Activated CD4-positive, alpha-beta T cell treated with anti-CD3 and anti-CD28 coated beads, Interleukin-2, amount 10 ng/mL, durations not matched to agents 24 days and 14 days (primary cell): ENCODE measurements at places on chromosomes 16 and 17. TPM values are rescaled to one million over a fixed set of nuclear protein-coding genes. Genes with fewer than 3 reads are reported as not detected.

DNA sequence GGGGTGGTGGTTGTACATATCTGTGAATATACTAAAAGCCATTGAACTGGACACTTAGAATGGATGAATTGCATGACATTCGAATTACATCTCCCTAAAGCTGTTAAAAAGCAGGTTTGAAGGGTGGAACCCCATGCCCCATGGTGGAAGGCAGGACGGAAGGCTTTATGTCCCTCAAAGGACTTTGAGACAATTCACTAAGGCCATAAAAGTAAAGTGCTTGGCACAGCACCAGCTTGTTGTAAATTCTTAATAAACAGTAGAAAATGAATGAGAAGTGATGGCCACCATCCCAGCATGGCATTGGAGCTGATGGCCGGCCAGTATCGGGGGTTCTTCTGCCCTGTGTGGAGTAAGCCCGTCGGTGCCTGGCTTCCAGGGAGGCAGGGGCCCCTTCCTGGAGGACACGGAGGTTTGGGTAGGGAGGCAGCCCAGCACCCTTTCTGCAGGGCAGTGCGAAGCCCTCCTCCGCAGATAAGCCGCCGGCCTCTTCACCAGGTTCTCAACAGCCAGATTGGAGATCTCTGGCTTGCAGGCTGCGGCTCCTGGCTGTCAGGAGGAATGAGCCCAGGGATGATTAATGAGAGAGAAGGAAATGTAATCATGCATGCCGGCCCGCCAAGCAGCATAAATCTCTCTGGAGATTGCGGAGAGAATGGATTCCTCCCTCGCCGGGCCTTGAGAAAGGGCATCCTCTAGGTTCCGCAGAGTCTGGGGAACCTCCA is 346.9 kb downstream of the FOXL1 start:
- no peak overlapping the region for H3K4me3 ChIP-seq

The SPG7 gene
- total RNA-seq = 109 and 110 TPM in 2 replicates

The SLC47A1 gene
- total RNA-seq = not detected in 2 replicates

DNA sequence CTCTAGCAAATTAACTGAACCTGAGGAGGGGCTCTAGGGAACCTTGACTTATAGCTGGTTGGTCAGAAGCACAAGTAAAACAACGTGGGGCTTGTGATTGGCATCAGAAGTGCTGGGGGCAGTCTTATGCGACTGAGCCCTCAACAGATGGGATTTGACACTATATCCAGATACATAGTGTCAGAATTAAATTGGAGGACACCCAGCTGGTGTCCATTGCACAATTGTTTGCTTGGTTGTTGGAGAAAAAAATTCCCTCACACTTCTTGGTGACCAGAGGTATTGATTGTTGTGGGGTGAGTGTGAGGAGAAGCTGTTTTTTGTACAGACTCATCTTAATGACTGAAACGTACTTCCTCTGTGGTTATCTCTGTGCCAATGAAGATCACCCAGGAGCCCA is 59.7 kb downstream of the NTN1 start:
- H3K27ac ChIP-seq = no peak overlapping the region
- no peaks in the 10 kb centered on the region for H3K4me1 ChIP-seq
- no peak overlapping the region for H3K4me3 ChIP-seq
- no peaks in the 10 kb centered on the region for H3K36me3 ChIP-seq

The TBC1D16 gene
- total RNA-seq = 1.4 and 1.9 TPM in 2 replicates

The EFCAB5 gene
- 0.21 and 0.28 TPM in 2 replicates for total RNA-seq

The TNFRSF13B gene
- not detected in 2 replicates for total RNA-seq

GRCh38 chr17:78341559-78342448 is 18.1 kb downstream of the SOCS3 start:
- peak; percentile 76 for DNase-seq
- no peaks in the 10 kb centered on the region for H3K36me3 ChIP-seq
- H3K4me1 ChIP-seq = peaks cover 47% of the 10 kb centered on the region
- H3K27ac ChIP-seq = no peak overlapping the region
- peaks cover 6% of the 10 kb centered on the region for H3K27me3 ChIP-seq

GRCh38 chr16:67449336-67449735 is 18.4 kb downstream of the HSD11B2 start:
- no peak for DNase-seq
- no peak overlapping the region for H3K27ac ChIP-seq
- peaks cover 1% of the 10 kb centered on the region for H3K4me1 ChIP-seq
- no peak overlapping the region for H3K4me3 ChIP-seq
- H3K27me3 ChIP-seq = no peaks in the 10 kb centered on the region

The GDPD3 gene
- total RNA-seq = 6.0 and 6.6 TPM in 2 replicates

GRCh38 chr17:81915331-81915730 is 2.6 kb downstream of the SIRT7 start:
- peaks cover 46% of the 10 kb centered on the region for H3K36me3 ChIP-seq
- DNase-seq = no peak
- no peak overlapping the region for H3K4me3 ChIP-seq
- H3K4me1 ChIP-seq = peaks cover 33% of the 10 kb centered on the region

DNA sequence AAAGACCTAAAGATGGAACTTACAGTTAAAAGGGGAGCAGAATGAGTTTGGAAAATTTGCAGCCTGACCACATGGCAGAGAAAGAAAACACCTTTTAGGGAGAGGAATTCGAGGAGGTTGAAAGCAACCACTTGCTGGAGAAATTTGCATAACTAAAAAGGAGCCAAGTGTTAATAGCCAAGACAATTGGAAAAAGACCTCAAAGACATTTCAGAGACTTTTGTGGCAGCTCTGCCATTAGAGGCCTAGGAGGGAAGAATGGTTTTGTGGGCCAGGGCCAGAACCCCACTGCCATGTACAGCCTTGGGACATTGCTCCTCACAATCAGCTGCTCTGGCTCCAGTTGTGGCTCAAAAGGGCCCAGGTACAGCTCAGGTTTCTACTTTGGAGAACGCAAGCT is 338.5 kb downstream of the UTP18 start:
- H3K27ac ChIP-seq = no peak overlapping the region
- DNase-seq = no peak
- H3K4me3 ChIP-seq = no peak overlapping the region
- H3K27me3 ChIP-seq = peaks cover 2% of the 10 kb centered on the region
- H3K36me3 ChIP-seq = no peaks in the 10 kb centered on the region

DNA sequence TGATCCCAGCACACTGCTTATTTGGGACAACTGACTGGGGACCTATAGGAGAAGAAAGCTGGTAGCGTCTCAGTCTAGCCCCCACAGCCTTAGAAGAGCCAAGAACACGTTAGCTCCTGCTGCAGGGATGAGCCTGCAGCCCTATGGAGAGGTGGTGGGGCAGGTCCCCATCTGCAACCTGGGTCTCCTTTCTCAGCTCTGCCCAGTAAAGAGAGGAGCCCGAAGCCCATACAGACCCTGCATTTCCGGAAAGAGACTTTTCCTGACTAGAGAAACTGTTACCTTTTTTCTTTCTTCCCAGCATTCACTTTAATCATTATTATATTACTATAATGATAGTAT is 788 bp downstream of the METTL22 start:
- no peak for DNase-seq
- H3K4me1 ChIP-seq = peaks cover 16% of the 10 kb centered on the region
- H3K27ac ChIP-seq = peak overlapping the region; percentile 92

- no peaks in the 10 kb centered on the region for H3K36me3 ChIP-seq
- H3K4me3 ChIP-seq = no peak overlapping the region
- DNase-seq = no peak
These were observed 221.3 kb upstream of the KCNJ16 start for GRCh38 chr17:69853541-69854224.

The MEIOB gene
- total RNA-seq = not detected in 2 replicates

GRCh38 chr17:8741771-8742170 is 2.9 kb downstream of the CCDC42 start:
- DNase-seq = no peak
- peaks cover 7% of the 10 kb centered on the region for H3K27me3 ChIP-seq
- H3K27ac ChIP-seq = no peak overlapping the region
- H3K4me1 ChIP-seq = peaks cover 13% of the 10 kb centered on the region
- H3K4me3 ChIP-seq = no peak overlapping the region
- no peaks in the 10 kb centered on the region for H3K36me3 ChIP-seq

GRCh38 chr16:58492066-58492465 is 7.9 kb upstream of the NDRG4 start:
- H3K4me3 ChIP-seq = no peak overlapping the region
- H3K36me3 ChIP-seq = no peaks in the 10 kb centered on the region
- peaks cover 7% of the 10 kb centered on the region for H3K4me1 ChIP-seq
- DNase-seq = no peak

DNA sequence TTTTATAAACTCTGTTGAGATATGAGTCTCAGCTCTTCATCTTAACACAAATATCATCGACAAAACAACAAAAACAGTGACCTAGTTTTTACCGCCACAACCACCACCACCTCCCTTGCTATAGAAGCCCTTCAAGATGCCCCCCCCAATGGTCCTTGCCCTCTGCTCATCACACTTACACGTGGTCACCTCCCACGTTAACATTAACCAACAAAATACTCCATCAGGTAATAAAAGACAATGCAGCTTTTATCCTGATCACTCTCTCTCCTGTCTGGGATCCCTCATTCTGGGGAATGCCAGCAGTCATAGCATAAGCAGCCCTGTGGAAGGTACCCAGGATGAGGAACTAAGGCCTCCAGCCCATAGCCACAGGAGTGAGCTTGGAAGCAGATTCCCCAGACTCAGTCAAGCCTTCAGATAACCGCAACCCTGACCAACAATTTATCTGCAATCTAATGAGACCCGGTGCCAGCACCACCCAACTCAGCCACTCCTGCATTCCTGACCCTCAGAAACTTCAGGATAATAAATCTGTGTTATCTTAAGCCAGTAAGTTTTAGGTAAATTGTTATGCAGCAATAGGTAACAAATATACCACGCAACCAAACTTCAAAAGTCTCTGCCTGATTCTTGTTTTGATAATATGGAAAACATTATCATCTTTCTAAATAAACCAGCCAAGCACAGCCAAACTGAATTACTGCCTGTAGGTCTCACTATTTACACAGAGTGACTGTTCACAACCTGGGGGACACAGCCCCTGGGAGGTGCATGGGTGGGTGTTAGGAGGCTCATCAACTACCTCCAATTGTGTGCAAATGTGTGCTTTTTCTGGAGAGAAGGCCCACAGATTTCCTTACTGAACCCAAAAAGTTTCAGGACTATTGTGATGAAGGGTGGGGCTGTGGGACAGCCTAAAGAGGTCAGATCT is 6.1 kb downstream of the PECAM1 start:
- H3K27ac ChIP-seq = peak overlapping the region; percentile 74
- DNase-seq = no peak
- no peaks in the 10 kb centered on the region for H3K27me3 ChIP-seq
- peak overlapping the region; percentile 54 for H3K4me3 ChIP-seq

The C17orf107 gene
- total RNA-seq = 1.4 and 1.7 TPM in 2 replicates

DNA sequence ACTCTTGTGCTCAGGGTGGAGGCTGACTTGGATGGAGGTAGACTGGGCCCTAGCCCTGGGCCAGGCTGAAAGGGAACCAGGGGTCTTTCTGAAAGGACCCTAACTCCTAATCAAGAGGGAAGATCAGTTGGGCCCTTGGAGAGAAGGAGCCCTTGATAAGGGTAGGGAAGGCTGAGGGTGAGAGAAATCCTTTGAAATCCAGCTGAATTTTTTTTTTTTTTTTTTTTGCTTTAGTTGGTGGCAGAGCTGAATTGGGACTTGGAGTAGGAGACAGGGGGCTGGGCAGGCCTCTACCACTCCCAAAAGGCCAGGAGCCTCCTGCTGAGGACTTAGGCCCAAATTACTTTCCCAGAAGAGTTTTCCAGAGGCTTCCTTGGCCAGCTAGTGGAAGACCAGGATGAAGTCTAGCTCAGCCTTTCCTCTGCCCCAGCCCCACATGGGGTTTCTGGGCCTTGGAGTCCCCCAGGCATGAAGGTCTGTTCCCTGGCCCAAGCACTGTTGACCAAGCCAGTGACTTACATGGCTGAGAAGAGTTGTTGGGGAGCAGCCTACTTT is 643 bp upstream of the HOXB3 start:
- peaks cover 44% of the 10 kb centered on the region for H3K4me1 ChIP-seq
- no peaks in the 10 kb centered on the region for H3K36me3 ChIP-seq
- H3K4me3 ChIP-seq = no peak overlapping the region
- H3K27me3 ChIP-seq = peaks cover 86% of the 10 kb centered on the region

GRCh38 chr16:391885-392335 is 5.1 kb upstream of the NME4 start:
- H3K27me3 ChIP-seq = peaks cover 10% of the 10 kb centered on the region
- DNase-seq = peak; percentile 90
- no peak overlapping the region for H3K4me3 ChIP-seq
- no peaks in the 10 kb centered on the region for H3K36me3 ChIP-seq

The ACSM5 gene
- total RNA-seq = not detected in 2 replicates

DNA sequence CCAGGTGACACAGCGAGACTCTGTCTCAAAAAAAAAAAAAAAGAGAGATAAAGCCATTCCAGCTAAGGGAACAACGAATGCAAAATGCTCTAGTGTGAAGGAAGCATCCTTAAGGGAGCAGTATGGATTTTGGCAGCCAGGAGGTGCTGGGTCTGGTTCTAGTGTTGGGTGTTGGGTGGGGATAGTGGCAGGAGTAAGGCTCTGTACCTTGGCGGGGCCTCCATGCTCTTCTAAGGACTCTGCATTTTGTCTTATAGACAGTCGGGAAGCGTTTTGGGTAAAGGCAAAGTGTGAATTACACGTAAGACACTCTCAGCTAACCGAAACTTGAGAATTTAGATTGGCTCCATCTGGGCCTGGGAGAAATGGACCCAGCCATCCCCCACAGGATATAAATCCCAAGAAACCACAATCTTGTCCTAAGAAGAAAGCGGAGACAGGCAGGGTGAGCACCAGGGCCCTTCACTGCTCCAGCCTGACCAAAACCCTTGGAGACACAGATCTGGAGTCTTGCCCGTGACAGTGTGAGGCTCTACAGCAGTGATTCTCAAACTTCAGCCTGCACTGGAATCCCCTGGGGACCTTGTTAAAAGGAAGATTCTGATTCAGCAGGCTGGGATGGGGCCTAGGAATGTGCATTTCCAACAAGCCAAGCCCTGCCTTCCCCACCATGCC is 33.1 kb upstream of the PHB1 start:
- peaks cover 7% of the 10 kb centered on the region for H3K4me1 ChIP-seq
- H3K4me3 ChIP-seq = no peak overlapping the region
- no peak overlapping the region for H3K27ac ChIP-seq
- H3K36me3 ChIP-seq = no peaks in the 10 kb centered on the region
- peaks cover 4% of the 10 kb centered on the region for H3K27me3 ChIP-seq

- no peak overlapping the region for H3K27ac ChIP-seq
- H3K4me1 ChIP-seq = peaks cover 2% of the 10 kb centered on the region
- no peak overlapping the region for H3K4me3 ChIP-seq
- DNase-seq = no peak
- no peaks in the 10 kb centered on the region for H3K36me3 ChIP-seq
These were observed 86.8 kb upstream of the WSB1 start for GRCh38 chr17:27207073-27207513.
